ENCODE measurements at places on chromosomes 2 and 18.

DNA sequence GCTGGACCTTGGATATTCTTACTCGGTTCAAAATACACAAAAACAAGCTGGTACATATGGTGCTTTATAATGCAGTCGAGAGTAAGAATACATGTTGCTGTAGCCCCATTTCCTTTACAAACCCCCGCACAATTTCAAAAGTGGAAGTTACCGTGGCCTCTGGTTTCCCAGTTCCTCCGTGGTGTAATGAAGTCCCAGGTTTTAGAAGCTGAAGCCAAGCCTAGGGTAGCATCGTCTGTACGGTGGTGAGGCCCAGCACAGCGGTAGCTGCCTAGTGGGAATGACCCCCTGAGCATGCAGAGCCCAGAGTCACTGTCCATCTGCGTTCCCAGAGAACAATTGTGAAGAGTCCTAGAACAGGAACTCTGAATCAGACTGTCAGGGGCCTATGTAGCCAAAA, 171.8 kb downstream of the ASXL3 start:
- no peaks in the 10 kb centered on the region for H3K27me3 ChIP-seq
- H3K4me1 ChIP-seq: no peaks in the 10 kb centered on the region
- H3K36me3 ChIP-seq: no peaks in the 10 kb centered on the region

- H3K27ac ChIP-seq: peak overlapping the region; percentile 67
- peaks cover 30% of the 10 kb centered on the region for H3K36me3 ChIP-seq
- no peaks in the 10 kb centered on the region for H3K27me3 ChIP-seq
- H3K4me1 ChIP-seq: peaks cover 9% of the 10 kb centered on the region
- H3K4me3 ChIP-seq: no peak overlapping the region
- DNase-seq: no peak
Measured at GRCh38 chr18:35137632-35138031, 96.4 kb downstream of the MAPRE2 start.

DNA sequence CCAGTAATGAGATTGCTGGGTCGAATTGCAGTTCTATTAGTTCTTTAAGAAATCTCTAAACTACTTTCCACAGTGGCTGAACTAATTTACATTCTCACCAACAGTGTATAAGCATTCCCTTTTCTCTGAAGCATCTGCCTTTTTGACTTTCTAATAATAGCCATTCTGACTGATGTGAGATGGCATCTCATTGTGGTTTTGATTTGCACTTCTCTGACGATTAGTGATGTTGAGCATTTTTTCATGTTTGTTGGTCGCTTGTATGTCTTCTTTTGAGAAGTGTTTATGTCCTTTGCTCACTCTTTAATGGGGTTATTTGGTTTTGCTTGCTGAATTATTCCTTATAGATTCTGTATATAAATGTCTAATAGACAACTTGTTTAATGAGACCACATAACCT, 69.6 kb upstream of the UGP2 start:
- peaks cover 25% of the 10 kb centered on the region for H3K27me3 ChIP-seq
- no peak overlapping the region for H3K4me3 ChIP-seq
- H3K27ac ChIP-seq: no peak overlapping the region
- no peak for DNase-seq

DNA sequence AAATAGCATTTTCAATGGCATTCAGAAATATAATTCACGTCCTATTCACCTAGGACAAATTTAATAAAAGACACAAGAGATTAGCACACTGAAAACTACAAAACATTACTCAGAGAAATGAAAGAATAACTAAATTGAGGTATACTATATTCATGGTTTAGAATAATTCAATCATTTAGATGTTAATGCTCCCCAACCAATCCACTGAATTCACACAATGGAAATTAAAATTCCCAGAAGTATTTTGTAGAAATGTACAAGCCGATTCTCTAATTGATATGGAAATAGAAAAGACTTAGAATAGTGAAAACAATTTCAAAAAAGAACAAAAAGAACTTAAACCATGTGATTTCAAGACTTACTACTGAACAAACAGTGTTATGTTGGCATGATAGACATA, 212.2 kb downstream of the ZEB2 start:
- no peaks in the 10 kb centered on the region for H3K27me3 ChIP-seq
- no peak overlapping the region for H3K4me3 ChIP-seq
- no peak for DNase-seq

DNA sequence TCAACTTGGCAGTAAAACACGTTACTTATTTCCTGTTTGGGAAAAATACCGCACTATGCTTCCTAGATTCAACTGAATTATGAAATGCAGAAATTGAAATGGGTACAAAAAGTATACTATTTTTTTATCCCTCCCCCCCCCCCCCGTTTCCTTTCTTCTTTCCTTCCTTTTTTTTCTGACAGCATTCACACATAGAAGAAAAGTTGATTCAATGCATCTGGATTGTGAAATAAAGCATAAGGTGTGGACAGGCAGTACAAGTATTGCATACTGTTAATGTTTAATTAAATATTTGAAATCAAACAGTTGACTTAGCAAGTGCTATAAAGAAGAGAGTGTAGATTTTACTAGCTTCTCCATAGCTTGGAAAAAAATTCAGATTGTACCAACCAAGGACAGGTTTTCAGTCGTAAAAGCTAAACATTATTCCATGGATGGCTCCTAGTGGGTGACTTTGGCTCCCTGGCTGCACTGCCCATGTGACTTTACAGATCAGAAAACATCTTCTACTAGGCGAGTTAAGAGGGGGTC, 21.6 kb upstream of the AGFG1 start:
- DNase-seq: no peak
- no peak overlapping the region for H3K4me3 ChIP-seq
- H3K36me3 ChIP-seq: no peaks in the 10 kb centered on the region
- H3K27me3 ChIP-seq: no peaks in the 10 kb centered on the region

- no peak overlapping the region for H3K27ac ChIP-seq
- no peaks in the 10 kb centered on the region for H3K27me3 ChIP-seq
- no peaks in the 10 kb centered on the region for H3K36me3 ChIP-seq
Measured at GRCh38 chr2:16123421-16123820, 183.1 kb downstream of the MYCN start.

DNA sequence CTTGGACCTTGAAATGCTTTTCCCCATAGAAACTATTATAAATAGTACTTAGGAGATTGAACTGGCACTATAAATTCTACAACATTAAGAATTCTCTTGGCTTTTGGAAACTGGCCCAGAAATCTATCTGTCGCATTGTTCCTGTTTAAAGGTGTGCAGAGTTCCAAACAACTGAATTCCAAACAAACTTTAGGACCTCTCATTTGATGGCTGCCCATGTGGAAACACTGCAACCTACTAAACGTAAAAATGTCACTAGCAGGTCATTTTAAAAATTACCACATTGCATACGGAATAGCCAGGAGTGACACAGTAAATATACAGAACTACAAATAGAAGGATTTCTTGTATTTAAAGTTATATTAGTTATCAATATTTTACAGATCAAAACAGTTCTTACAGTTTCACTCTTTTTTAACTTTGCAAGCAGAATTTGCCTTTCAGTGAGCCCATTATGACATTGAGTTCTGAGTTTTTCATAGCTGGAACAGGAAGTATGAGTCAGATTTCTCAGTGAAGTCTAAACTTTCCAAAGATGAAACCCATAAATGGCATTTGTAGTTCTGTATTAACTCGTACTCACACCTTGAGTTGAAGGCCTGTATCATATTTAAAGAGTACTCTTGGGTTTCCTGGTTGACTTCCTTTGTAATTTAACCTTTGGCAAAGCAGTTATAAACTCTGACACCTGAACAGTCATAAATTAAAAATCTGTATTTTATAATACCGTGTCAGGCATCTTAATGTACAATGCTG, 142.3 kb upstream of the BOD1L2 start:
- H3K36me3 ChIP-seq: no peaks in the 10 kb centered on the region
- no peaks in the 10 kb centered on the region for H3K27me3 ChIP-seq
- DNase-seq: no peak
- peaks cover 9% of the 10 kb centered on the region for H3K4me1 ChIP-seq
- no peak overlapping the region for H3K4me3 ChIP-seq

DNA sequence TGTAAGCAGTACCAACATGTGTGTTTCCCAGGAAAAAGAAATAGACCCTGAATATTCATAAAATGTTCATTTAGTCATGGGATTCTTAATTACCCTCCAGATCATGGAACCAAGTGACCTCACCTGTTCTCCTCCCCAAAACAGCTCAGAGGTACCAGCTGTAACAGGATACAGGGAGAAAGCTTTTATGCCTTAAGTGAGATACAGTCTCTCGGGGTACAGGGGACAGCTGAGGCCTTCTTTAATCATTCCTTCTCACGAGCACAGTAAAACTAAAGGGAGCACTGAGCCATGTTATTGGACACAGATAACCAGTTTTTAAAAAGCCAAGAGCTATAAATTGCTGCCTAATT, 16.6 kb downstream of the EPHA4 start:
- H3K4me1 ChIP-seq: peaks cover 22% of the 10 kb centered on the region
- H3K27me3 ChIP-seq: no peaks in the 10 kb centered on the region
- DNase-seq: no peak
- H3K4me3 ChIP-seq: no peak overlapping the region
- peak overlapping the region; percentile 49 for H3K27ac ChIP-seq
- H3K36me3 ChIP-seq: peaks cover 2% of the 10 kb centered on the region

DNA sequence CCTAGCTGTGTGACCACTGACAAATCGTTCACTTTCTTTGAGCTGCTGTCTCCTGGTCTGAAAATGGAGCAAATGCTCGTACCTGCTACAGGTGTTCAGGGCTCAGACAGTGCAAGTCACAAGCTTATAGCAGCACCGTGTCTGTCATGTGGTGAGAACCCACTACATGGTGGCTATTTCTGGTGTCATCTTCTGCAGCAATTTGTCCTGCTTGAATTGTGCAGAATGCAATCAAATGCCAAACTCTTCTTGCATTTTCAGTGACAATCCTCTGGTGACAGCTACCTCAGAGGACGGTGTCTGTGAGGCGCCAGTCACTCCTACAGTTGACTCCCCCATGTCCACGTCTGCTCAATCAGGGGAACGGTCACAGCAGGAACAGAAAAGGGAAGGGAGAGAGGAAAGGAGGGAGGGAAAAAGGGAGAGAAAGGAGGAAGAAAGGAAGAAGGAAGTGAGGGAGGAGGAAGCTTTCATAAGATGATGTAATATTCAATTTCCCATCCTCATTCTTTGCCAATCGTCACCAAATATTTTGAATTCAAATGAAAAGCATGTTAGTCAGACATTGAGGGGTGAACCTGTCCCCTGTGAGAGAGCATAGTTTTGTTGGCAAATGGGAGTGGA, 122.2 kb downstream of the BCL2 start:
- DNase-seq: no peak
- H3K27me3 ChIP-seq: no peaks in the 10 kb centered on the region
- no peak overlapping the region for H3K4me3 ChIP-seq
- no peaks in the 10 kb centered on the region for H3K36me3 ChIP-seq
- H3K4me1 ChIP-seq: peaks cover 12% of the 10 kb centered on the region

GRCh38 chr2:191907091-191907490, 60.2 kb upstream of the CAVIN2 start:
- peaks cover 1% of the 10 kb centered on the region for H3K36me3 ChIP-seq
- H3K4me1 ChIP-seq: no peaks in the 10 kb centered on the region
- H3K27ac ChIP-seq: no peak overlapping the region
- H3K27me3 ChIP-seq: peaks cover 3% of the 10 kb centered on the region
- no peak overlapping the region for H3K4me3 ChIP-seq

DNA sequence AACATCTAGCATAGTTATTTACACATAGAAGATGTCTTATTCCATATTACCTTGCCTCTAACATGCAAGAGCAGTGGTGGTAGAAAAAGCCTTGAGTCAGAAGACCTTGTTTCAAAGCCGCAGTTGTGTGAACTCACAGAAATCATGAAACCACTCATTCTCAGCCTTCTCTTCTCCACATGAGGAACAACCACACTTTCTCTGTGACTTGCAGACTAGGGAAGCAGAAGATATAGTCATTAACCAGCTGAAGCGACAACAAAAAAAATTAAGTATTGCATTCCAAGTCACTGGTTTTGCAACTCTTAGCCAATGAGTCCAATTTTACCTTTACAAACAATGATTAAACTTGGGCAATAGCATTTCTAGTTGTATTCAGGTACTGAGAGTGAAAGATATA, 19.0 kb downstream of the TWSG1 start:
- peaks cover 5% of the 10 kb centered on the region for H3K4me1 ChIP-seq
- H3K27me3 ChIP-seq: no peaks in the 10 kb centered on the region

GRCh38 chr2:25109822-25110221, 58.6 kb downstream of the POMC start:
- H3K4me1 ChIP-seq: no peaks in the 10 kb centered on the region
- H3K36me3 ChIP-seq: peaks cover 2% of the 10 kb centered on the region
- peaks cover 51% of the 10 kb centered on the region for H3K27me3 ChIP-seq
- no peak for DNase-seq
- no peak overlapping the region for H3K4me3 ChIP-seq

DNA sequence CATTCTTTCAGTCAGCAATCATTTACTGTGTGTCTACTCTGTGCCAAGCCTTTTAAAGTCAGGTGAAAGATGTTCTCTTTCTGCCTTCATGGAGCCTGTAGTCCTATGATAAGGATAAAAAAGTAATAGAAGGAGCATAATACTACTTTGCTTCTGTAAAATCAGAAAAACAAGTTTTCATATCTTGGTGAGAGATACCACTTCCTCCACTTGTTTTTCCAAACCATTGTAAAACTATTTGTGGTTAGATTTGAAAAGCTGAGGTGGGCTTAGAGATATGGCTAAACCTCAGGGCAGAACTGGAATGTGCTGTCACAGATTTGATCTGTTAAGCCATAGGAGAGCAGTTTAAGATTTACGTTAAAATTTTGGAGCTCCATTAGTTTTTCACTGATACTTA, 104.7 kb upstream of the FAM117B start:
- no peaks in the 10 kb centered on the region for H3K27me3 ChIP-seq
- peaks cover 8% of the 10 kb centered on the region for H3K36me3 ChIP-seq
- H3K4me3 ChIP-seq: no peak overlapping the region
- peak overlapping the region; percentile 13 for H3K27ac ChIP-seq
- no peak for DNase-seq

Measured in central memory CD8-positive, alpha-beta T cell (primary cell).